ENCODE measurements at places on chromosomes 13 and 19.

DNA sequence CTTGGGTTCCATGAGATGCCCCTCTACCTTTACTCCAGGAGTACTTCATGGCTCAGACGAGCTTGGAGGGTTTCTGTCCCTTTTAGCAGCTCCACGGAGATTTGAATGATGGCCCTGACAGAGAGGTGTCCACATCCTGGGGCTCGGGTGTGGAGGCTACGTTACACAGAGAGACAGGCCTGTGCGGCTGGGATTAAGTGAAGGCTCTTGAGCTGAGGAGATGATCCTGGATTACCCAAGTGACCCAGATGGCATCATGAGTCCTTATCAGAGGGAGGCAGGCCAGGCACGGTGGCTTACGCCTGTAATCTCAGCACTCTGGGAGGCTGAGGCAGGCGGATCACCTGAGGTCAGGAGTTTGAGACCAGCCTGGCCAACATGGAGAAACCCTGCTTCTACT, 12.4 kb downstream of the DPP9 start:
- no peak for DNase-seq

DNA sequence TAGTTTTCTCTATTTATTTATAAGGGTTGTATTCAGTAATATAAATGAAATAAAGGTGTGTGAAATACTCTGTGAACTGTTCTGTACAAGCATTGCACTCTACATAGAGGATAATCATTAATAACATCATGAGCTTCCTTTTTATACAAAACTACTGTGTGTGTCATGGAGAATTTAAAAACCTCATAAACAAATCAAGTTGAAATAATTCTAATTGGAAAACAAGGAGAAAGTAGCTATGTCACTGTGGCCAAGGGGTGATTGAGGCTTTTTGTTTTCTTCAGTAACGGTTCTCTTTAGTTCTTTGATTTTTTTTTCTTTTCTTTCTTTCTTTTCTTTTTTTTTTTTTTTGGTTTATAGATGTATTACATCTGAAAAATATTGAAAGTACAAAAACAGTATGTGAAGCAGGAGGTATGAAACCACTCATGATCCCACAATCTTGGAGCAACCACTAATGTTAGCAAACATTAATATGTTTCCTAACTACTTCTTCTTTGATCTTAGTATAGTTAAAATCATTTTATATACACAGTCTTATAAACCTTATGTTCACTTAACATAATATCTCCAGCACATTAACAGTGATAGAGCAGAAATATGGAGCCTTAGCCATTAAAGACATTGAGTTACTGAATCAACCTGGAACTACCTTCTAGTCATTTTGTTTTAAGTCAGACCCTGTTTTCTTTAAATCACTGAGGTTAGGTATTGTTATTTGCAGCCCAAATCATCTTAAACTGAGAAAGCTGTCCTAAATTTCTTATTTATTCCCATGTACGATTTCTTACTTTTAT, 45.4 kb downstream of the WDFY2 start:
- DNase-seq: no peak

- DNase-seq: no peak
These were observed 1591.5 kb downstream of the PCDH9 start for GRCh38 chr13:65638572-65639168.

GRCh38 chr13:28747851-28748250, 29.1 kb upstream of the SLC46A3 start:
- DNase-seq: no peak
